NCI-H1436 treated with DMSO at 0.1 percent for 48 hours (cell line): ENCODE measurements at places on chromosomes 7 and 10.

DNA sequence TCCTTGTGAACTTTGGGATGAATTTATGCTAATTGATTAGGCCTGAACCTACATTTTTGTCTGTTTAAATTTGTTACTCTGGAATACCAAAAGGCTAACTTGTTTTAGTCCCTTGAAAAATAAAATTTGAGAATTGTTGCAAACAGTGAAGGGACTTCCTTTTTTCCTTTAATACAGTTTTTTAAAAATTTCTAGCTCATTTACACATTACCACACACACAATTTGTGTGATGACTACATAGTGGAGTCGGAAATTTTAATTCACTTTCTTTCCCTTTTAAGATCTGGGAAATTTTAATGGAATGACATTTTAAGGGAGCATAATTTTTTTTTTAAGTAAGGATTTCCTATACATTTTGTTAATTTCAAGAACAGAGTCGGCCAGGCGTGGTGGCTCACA, 8.6 kb upstream of the TMEM236 start:
- DNase-seq, result no peak

DNA sequence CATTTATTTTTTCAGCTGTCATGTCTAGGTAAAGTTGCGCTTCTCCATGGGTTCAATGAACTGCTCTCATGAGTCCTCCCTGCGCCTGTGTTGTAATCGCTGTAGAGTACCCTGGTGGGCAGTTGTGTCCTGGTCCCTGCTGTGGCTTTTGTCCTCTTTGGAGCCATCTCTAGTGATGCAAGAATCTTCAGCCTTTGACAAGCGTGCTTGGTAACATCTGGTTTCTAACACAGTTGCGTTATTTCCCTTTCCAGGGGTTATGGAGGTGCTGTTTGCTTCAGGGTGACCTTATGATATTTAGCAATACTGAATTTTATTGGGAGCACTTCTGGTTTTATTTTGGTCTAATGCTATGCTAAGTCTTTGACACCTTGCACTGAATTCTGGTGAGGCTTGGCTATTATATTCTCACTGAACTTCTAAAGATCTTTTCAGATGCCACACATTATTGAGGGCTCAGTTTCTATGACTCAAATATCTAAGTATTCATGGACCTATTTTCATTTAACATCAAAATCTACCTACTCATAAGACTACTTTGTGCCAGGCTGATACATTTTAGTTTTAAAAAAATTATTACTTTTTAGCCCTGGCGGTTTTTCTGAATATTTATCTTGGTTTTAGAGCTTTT, 88.6 kb downstream of the FANK1 start:
- DNase-seq, result no peak

GRCh38 chr7:124426621-124427020, 339.0 kb downstream of the GPR37 start:
- no peak for DNase-seq

- DNase-seq, result no peak
Observed at GRCh38 chr7:99229234-99229633, 21.3 kb upstream of the KPNA7 start.

DNA sequence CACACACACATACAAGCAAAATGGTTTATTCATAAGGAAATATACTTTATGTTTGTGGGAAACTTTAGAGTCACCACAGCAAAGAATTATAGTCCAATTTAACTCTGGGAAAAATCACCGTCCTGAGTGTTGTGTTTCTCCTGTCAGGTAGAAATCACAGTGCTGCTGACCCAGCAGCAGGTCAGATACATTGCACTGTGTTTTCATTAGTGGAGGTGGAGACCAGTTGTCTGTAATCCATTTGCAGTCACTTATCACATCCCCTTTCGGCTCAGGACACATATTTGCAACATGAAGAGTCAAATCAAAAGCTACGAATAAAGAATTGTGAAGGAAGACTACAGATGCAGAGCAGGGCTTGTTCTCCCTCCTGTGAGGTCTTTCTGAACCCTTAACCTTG, 799.6 kb downstream of the GRM8 start:
- no peak for DNase-seq

DNA sequence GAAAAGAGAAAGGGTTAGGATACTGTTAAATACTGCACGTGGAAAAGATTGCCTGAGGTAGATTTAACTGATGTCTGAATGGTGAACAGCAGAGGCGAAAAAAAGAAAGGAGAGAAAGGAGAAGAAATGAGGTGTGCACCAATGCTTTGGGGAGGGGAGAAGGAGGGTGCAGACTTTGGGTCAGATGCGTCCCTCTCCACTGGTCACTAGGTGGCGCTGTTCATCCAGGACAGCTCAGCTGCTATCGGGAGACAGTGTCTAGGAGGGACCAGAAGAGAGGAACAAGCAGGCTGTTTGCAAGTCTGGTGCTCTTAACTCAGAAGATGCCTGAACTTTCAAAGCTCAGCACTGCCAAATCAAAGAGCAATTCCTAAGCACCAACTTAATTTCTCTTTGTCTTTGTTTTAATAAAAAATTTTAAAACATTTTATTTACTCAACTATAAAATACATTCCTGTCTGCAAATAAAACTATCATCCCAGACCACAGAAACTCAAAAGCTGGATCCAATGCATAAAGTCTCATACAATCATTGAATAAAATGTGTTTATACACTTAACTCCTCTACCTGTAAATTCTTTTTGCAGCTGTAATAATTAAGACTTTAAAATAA, 83.9 kb upstream of the PDLIM1 start:
- DNase-seq, result no peak

DNA sequence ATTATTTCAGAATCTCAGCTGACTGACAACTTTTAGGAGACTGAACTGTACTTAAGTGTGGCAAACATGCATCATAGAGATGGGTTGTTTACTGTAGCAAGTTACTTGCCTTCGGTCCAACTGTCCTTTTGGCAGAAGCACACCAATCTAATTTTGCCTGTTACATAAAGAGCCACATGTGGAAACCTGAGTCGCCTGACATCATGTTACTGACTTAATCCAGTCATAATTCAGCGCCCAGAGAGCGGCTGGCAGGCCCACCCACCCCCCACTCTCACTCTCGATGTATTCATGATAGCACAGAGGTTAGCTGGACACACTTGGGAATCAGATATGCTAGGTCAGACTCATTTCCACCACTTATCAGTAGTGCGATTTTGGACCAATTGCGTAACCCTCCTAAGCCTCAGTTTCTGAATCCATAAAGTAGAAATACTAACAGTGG, 57.3 kb upstream of the CAPZA2 start:
- no peak for DNase-seq

DNA sequence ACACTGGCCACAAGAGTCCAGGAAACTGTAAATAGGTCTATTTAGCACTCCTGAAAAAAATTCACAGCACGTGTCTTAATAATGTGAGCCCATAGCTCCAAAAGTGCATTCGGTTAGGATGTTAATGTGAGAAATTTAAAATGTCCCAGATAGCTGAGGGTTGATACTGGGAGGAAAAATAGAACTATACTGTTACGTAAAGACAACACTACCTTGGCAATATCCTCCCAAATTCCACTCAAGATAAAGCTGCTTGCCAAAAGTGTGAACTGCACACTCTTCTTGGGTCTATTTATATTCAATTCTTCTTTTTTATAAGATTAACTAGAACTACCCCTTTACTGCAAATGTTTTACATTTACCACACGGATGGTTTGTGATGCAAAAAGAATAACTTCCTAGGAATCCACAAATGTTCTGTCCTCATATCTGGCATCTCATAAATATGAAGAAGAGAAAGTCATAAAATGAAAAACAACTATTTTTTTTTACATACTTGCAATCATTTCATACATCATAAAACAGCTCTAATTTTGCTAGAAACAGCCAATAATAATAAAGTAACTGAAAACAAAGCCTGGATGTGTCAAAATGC, 10.4 kb downstream of the RAB11FIP2 start:
- no peak for DNase-seq

DNA sequence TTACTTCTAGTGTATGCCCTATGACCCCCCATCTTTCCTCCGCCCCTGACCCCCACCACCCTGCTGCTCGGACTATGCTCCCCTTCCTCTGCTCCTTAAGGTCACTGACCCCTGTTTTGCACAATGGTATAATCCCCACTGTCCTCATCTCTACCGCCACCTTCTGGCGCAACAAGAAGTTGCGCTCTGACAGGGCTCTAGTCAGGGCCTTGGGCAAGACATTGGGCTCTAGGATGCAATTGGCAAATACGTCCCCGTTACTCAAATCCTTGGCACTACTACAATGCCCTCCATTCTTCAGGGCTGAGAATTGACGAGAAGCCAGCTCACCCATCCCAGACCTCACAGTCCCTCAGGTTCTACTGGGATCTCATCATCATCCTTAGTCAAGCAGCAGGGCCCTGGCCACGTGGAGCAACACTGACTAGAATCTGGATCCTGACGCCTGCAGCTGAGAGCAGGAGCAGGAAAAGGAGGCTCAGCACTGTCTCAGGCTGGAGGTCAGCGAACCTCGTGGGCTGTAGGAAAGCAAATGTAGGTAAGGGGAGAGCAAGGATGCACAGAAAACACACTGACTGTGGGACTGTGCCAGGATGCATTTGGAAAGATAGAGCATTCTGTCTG, 10.6 kb downstream of the LRIT2 start:
- DNase-seq, result no peak

DNA sequence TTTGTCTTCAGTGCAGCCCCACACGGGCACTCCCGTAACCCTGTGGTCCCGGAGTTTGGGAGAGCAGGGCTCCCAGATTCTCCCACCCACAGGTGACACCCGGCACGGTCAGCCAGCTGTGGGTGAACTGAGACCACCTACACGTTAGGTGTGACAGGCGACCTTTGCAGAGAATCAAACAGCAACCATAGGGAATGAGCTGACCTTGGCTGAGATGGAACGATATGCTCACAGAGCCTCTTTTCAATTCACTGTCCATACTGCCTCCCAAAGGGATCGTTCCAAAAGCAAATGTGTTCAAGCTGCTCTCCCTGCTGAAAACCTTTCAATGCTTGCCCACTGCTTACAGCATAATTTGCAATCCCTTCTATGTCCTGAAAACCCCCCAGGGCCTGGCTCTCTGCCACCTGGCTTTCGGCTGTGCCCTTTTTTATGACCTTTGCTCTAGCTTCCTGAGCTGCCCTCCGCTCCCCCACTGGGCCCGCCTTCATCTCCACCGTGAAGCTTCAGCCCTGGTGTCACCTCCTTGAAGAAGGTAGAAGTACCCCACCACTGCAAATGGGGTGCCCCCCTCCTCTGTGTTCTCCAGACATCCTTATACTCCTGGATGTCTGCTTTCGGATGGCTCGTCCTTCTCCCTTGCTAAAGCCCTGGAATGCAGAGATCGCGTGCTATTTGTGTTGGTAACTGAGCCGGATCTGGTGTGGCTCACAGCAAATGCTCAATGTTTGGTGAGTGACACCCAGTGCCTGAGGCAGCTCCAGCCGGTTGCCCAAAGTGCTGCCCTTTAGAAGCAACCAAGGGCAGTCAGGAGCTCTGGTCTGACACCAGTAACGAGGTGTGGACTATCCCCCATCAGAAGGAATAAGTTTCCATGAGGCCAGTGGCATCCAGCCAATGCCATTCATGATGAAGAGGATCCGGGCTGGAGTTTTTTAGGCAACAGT, 90.4 kb downstream of the KIAA1549 start:
- no peak for DNase-seq

GRCh38 chr7:145082366-145083161, 246.7 kb upstream of the TPK1 start:
- peak; percentile 93 for DNase-seq

DNA sequence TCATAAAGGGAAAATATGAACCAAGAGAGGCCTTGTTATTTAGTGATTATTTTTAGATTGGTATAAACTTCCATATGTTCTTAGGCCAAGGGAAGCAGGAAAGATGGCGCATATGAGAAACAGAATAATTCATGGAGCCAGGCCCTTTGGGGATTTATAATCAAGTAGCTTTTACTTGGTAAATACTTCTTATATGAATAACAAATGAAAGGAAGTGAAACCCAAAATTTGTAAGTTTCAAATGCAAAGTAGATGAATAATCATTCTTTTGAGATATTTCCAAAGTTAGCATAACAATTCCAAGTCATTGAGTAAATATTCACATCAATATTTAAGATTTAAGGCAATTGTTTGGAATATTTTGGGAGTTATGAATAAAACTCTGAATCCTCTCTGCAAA, 13.9 kb upstream of the OPTN start:
- DNase-seq, result no peak
